Bone marrow (tissue), 2 donors: ENCODE measurements at places on chromosomes 1 and 21.

DNA sequence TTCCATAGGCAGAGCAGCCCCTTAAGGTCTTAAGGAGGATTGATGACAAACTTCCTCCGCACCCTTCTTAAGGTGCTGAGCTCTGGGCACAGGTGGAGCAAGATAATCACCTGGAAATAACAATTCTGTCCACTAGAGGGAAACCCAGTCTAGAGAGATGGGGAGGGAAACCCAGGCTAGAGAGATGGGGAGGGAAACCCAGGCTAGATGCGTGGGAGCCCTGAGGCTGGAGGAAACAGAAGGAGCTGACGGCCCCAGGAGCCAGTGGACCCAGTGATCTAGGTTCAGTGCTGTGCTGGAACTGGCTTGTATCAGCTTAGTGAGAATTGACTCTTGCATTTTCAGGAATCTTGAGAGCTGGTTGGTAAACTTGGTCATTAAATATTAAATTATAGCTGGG, 17.8 kb upstream of the MYCL start:
- DNase-seq = no peak

DNA sequence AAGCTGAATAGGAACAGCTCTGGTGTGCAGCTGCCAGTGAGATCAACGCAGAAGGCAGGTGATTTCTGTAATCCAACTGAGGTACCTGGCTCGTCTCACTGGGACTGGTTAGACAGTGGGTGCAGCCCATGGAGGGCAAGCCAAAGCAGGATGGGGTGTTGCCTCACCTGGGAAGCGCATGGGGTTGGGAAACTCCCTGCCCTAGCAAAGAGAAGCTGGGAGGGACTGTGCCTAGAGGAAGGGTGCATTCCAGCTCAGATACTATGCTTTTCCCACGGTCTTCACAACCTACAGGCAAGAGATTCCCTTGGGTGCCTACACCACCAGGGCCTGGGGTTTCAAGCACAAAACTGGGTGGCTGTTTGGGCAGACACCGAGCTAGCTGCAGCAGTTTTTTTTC, 183.2 kb downstream of the DNM3 start:
- DNase-seq = no peak

GRCh38 chr1:108803548-108803947, 53.3 kb downstream of the AKNAD1 start:
- no peak for DNase-seq

- DNase-seq = no peak
Measured at GRCh38 chr1:118461154-118461553, 276.1 kb upstream of the SPAG17 start.
